Tongue (tissue), 3 donors: ENCODE measurements at places on chromosomes 16 and 17. TPM values are rescaled to one million over a fixed set of nuclear protein-coding genes. Genes with fewer than 3 reads are reported as not detected.

Gene ITGB4
- 48.2 TPM for total RNA-seq

Gene MRC2
- total RNA-seq = 206 TPM

Gene RND2
- total RNA-seq = 0.92 TPM

Gene MYH8
- 4,616 TPM for total RNA-seq

Gene LPCAT2
- total RNA-seq = 27.0 TPM

Gene ADGRG1
- total RNA-seq = 26.9 TPM

Gene SPG7
- total RNA-seq = 123 TPM

Gene EPX
- not detected for total RNA-seq

Gene ANKRD40CL
- total RNA-seq = not detected

Gene NUDT7
- 4.4 TPM for total RNA-seq

Gene HID1
- 12.3 TPM for total RNA-seq

Gene VPS4A
- 25.2 TPM for total RNA-seq

Gene KRT32
- not detected for total RNA-seq

Gene KRT16
- 52.3 TPM for total RNA-seq

Gene SULT1A1
- total RNA-seq = 12.8 TPM

Gene GRIN2A
- 0.82 TPM for total RNA-seq

Gene RASL10B
- 0.62 TPM for total RNA-seq

Gene C17orf78
- total RNA-seq = not detected

Gene RUNDC3A
- 5.9 TPM for total RNA-seq

Gene TMIGD1
- not detected for total RNA-seq

Gene GAS7
- total RNA-seq = 144 TPM

Gene LPO
- total RNA-seq = 6.4 TPM

Gene CSF3
- total RNA-seq = not detected

Gene CARD14
- total RNA-seq = 14.9 TPM

Gene CNTNAP4
- total RNA-seq = 13.7 TPM

Gene KRTAP2-3
- total RNA-seq = not detected

Gene G6PC1
- not detected for total RNA-seq

Gene SCN4A
- total RNA-seq = 46.2 TPM

Gene FGF11
- 5.4 TPM for total RNA-seq

Gene USP7
- 103 TPM for total RNA-seq

Gene STX1B
- 0.92 TPM for total RNA-seq

Gene ASPSCR1
- total RNA-seq = 21.7 TPM

Gene ACD
- 7.3 TPM for total RNA-seq

Gene BLTP2
- 104 TPM for total RNA-seq

Gene OR2C1
- 0.21 TPM for total RNA-seq

Gene RAP1GAP2
- 5.7 TPM for total RNA-seq

Gene GP1BA
- total RNA-seq = not detected

Gene PABPN1L
- not detected for total RNA-seq

Gene FA2H
- total RNA-seq = 0.41 TPM

Gene PPP1R1B
- 7.1 TPM for total RNA-seq

Gene GRAP
- total RNA-seq = 8.1 TPM

Gene SOX9
- total RNA-seq = 14.6 TPM

Gene RILP
- 18.2 TPM for total RNA-seq

Gene C17orf107
- 5.1 TPM for total RNA-seq

Gene PIRT
- 0.82 TPM for total RNA-seq
